ENCODE measurements at places on chromosomes 2 and 18.

DNA sequence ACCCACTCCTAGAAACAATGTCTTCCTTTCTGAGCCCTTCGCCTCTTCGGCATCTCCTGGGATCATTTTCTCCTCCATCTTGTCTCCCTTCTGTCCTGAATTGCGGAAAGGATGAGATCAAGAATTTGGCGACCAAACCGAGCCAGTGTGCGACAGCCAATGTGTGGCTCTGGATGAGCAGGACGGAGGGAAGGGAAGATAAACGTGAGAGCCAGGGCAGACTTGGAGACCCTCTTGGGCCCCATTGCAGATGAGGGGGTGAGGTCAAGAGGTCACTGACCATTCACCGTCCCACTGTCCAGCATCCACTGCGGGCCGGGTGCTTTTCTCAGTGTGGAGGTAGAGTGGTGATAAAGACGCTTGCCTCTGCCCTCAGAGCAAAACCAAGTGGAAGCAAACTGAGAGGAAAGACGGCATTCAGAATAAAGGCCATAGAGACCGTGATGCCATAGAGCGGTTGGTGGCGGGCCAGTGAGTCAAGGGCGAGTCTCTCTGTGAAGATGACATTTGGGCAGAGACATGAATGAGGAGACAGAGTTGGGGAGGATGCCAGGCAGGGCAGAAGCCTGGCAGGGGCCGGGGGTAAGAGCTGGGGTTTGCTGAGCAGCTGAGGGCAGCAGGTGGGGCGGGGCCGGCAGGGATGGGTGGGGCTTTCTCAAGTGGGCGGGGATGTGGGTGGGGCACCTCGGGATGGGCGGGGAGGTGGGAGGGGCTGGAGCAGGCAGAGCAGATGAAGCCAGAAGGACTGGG lies 55.6 kb downstream of the ACAA2 start:
- DNase-seq: no peak

GRCh38 chr2:165467921-165468320 lies 1.6 kb upstream of the CSRNP3 start:
- DNase-seq: no peak

DNA sequence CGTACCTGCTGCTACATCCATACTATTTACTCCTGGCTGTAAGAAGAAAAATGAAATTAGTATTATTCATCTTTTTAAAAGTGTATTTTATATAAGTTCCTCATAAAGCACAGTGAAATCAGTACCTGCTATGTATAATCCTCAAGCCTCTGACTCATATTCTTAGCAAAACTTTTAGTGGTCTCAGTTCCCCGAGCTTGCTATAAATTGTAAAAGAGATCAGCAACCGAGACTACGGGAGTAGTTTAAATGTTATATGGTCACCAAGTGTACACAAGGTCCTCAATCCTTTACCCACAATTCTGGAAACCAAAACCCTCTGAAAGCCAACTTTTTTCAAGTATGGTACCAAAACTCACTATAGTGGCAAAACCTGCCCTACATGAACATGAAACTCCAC lies 24.2 kb downstream of the PRPF40A start:
- DNase-seq: no peak

DNA sequence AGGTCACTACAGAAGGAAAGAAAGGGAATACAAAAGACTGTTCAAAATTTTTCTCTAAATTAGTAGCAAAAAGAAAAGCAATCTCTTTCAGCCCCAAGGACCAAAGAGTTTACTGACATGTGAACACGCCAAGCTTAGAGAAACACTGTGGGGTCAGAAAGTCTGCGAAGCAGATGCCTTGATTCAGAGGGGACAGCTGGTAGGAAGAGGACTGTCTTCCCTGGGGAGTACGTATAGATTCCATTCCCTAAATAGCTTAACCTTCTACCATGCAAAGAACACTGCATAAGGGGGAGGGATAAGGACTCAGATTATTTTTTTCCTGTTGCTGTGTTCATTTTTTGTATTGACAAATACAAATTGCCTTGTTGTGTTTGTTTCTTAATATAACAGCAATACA lies 96.1 kb downstream of the IRS1 start:
- no peak for DNase-seq

DNA sequence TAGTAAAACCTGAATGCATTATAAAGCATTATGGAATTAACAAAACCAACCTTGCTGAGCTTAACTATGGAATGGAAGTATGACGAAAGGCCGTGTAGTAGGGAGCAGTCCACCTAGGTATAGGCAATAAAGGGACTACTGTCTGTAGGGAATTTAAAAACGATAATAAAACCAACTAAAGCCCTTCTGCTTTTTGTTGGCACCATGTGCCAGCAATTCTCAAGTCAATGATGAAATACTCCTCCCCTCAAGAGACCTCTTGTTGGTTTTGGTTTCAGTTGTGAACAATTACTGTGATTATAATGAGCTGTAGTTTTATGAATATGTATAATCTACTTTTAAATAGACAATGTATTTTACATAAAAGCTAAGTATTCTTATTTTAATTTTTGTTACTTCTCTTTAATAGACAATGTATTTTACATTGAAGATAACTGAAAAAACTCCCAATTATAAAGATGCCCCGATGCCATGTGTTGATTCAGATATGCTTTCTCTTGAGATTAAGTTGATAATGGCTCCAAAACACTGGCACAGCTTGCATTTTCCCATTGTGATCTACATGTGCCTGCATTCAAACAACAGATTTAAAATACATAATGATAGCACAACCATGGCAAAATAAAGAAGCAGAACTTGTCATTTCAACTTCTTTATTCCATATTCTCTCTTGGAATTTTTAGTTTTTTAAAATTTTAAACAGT lies 55.5 kb upstream of the ZDBF2 start:
- no peak for DNase-seq

DNA sequence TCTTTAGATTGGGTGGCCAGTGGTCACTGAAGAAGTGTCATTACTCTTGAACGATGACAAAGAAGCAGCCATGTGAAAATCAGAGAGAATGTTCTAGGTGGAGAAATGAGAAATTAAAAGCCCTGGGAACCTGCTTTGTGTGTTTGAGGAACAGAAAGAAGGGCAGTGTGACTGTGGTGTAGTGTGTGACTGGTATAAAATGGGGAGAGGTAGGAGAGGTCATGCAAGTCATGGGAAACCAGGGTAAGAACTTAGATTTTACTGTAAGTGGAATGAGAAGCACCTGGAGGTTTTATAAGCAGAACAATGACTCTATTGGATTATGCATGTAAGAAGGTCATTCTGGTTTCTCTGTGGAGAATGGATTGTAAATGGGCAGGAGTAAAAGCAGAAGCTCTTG lies 12.2 kb downstream of the ICOS start:
- no peak for DNase-seq

- DNase-seq: no peak
These were observed 123.4 kb downstream of the FAM124B start for GRCh38 chr2:224278531-224278930.

- no peak for DNase-seq
These were observed 1.4 kb downstream of the GFPT1 start for GRCh38 chr2:69385443-69386151.

DNA sequence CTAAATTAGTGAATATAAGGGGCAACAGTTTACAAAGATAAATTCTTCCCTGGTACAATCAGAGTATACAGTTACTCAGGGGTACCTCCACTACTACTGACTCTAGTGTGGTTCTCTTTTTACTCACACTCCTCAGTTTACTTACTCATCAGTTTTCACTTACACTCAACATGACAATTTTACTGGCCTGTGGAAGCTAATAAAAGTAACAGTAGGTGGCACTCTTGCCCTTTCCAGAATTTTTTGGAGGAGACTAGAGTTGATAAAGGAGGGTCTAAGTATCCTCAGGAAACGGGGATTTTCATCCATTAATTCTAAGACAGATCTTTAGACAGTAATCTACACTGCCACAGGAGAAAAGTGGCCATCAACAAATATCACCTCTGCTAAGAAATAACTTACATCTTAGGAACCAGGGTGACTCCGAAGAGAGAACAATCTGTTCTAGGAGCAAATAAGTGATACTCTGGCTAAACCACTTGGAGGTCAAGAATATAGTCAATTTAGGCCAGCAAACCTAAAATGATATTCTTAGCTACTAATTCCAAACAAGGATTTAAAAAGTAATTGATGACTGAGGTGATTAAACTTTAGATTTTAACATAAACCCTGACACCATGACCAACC lies 61.3 kb downstream of the ATL2 start:
- peak; percentile 37 for DNase-seq

GRCh38 chr18:9244376-9244775 lies 90.2 kb upstream of the TWSG1 start:
- DNase-seq: no peak

GRCh38 chr2:157785866-157786662 lies 90.1 kb downstream of the ACVR1 start:
- DNase-seq: no peak

DNA sequence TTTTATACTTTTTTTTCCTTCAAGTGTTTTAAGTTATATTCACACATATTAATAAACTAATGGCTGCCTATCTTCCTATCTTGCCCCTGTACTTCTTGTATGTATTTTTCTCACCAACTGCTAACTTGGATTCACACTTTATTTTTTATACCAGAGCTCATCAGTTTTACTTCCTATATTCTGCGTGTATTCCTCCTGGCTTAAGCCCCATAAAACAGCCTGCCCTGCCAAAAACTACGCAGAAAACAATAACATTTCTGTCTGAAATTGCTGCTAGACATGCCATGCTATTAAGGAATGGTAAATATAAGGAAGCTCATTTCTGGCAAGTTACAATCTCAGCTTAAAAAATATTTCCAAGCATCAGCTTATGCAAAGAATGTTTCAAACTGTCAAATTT lies 172.3 kb downstream of the UBE2E3 start:
- no peak for DNase-seq

DNA sequence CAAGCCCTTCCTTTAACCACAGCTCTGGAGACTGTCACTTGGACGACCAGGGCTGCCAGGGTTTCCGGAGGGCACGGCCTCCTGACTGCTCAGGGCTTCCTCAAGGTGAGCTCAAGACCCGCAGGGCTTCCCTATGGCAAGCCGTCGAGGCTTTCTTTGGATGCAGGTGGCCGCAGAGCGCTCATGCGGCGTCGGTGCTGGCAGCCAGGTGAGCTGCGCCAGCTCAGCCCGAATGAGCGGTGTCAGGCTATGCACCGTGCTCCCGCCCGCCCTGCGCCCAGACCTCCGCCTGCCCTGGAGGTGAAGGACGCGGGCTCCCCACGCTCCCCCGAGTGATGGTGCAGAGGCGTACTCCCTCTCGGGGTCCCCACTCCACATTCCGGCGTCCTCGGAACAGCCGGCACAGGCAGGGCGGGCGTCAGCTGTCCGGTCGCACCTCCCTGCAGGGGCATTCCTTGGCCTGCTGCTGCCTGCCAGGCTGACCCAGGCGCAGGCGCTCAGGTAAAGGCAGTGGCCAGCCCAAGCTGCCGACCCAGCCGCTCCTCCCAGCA lies 20.8 kb upstream of the TUBB6 start:
- DNase-seq: no peak

- DNase-seq: no peak
These were observed 927 bp upstream of the HOXD13 start for GRCh38 chr2:176091329-176092258.

GRCh38 chr2:105590780-105591660 lies 153.7 kb upstream of the NCK2 start:
- no peak for DNase-seq

GRCh38 chr2:160055726-160056108 lies 6.7 kb downstream of the PLA2R1 start:
- DNase-seq: no peak

GRCh38 chr2:30074023-30074422 lies 72.8 kb upstream of the YPEL5 start:
- no peak for DNase-seq

GRCh38 chr2:155151472-155151871 lies 453.0 kb downstream of the KCNJ3 start:
- DNase-seq: no peak

DNA sequence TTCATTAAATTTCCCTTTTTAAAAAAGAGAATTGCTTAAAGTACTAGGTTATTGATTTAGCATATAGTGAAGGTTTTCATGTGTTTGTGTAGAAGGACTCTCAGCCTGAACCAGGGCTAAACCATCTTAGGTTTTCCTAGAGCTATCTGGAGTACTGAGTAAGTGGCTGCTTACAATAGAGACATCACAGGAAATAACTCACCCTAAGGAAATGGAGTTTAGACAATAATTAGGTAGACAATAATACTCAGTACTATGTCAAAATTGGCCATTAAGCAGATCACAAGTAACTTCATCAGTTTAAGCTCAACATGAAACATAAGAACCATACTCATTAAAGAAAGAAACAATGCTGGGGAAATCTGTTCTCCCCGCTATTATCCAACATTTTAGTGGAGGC lies 240.0 kb downstream of the RND3 start:
- DNase-seq: no peak

DNA sequence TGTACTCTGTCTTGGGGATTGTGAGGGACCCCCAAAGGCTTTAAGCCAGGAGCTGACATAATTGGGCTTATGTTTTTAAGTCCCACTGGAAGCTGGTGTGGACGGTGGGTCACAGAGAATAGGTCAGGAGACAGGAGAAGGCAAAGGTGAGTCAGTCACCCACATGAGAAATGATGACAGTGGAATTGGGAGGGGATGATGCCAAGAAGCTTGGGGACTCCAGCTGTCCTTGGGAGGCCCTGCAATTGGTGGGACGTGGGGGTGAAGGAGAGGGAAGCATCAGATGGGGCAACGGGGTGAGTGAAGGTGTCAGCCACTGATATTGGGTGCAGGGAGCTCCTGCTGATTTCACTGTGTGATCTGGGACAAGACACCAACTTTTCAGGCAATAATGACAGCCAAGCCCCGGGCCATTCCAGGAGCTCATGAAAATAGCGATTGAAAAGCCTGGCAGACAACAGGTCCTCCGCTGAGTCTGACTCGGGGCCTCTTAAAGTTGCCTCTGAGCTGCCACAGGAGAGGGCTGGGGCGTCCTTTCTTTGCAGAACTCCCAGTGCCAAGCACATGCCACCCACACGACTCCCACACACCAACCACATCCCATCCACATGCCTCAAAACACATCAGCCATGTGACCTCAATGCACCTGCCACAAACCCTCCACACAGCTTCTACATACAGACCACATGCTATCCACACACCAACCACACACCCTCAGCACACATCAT lies 13.4 kb downstream of the TNS1 start:
- DNase-seq: no peak

GRCh38 chr2:213679894-213680293 lies 395.6 kb downstream of the SPAG16 start:
- DNase-seq: no peak

DNA sequence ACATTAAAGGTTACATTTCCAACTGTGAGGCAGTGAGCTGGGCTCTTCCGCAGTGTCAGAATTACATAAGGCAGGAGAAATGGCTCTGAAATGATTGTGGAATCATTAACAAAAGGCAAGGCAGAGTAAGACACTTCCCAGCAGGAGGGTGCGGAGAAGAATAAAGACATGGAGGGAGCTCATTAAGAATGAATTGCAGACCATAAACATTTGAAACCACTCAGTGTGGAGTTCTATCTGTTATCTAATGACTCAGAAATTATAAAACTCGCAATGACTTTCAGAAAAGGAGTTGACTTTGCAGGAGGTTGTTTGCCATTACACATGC lies 77.0 kb downstream of the SMIM21 start:
- DNase-seq: no peak

- no peak for DNase-seq
These were observed 86.8 kb downstream of the GULP1 start for GRCh38 chr2:188378371-188378950.

- DNase-seq: no peak
These were observed 731 bp downstream of the RAB10 start for GRCh38 chr2:26034637-26034992.

Measured in frontal cortex (tissue), 4 donors.